ENCODE measurements at places on chromosomes 2 and 18.

DNA sequence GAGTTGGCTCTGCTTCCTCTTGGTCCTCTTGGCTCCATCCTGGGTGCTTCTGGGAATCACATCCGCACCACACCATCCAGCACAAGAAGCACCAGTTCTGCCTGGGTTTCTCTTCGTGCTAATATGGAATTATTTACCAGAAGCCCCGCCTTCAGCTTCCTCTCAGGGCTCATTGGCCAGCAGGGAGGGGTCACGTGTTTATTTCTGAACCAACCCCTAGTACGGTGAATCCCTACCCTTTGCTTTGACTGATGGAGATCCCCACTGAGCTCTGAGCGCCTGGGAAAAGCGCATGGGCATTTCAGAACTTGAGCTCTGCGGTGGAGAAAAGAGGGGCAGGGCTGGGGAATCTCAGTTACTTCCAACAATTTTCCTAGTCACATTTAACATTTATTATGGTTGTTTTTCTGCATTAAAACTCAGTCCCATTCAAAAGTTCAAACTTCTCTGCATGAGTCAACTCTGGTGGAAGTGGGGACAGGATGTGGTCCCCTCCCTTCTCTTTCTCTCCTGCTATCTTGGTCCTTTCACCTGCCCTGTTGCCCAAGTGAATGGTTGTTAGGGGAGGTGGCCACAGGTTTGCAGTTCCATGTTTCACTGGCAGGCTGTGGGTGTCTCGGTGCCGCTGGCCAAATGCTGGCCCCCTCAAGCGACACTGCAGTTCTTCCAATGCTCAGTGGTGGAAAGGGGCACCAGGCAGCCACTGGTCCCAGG, 76.4 kb upstream of the TTC39C start:
- DNase-seq = no peak

DNA sequence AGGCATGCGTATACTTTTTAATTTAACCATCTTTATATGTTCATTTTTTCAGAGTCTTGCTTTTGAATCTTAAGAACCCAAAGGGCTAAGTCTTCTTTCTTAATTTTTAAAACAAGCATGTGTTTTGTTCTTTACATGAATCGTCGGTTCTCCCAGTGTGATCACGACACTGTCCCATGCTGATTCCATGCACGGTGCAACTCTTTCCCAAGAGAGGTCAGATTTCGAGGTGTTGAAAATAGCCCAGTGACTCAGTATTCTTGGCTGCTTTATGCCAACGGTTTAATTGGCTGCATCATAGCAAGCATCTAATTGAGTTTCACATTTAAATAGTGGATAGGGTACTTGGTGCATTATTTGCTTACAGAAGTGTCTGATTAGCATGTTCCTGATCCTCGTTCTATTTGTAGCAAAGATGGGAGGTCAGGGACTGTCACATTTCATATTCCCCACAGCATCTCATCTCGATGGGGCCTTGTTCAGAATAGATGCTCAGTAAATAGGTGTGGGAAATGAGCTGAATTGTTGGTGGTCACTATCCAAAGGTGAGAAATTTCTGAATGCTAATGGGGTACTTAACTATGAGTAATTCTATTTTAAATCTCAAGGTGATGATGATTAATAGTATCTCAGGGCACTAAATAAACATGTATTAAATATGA, 2.8 kb downstream of the NPAS2 start:
- no peak for DNase-seq

GRCh38 chr2:980176-980575, 29.5 kb downstream of the SNTG2 start:
- DNase-seq = no peak

GRCh38 chr2:105376789-105377240, 22.0 kb downstream of the FHL2 start:
- DNase-seq = no peak

GRCh38 chr2:38981670-38982357, 92.1 kb downstream of the ARHGEF33 start:
- DNase-seq = no peak

- no peak for DNase-seq
These were observed 100.3 kb downstream of the FEZ2 start for GRCh38 chr2:36497570-36498163.

GRCh38 chr2:241772063-241772499, 4.5 kb upstream of the GAL3ST2 start:
- DNase-seq = no peak

- no peak for DNase-seq
These were observed 75.7 kb downstream of the ADD2 start for GRCh38 chr2:70692256-70692655.

- no peak for DNase-seq
These were observed 228.6 kb downstream of the SETBP1 start for GRCh38 chr18:44909191-44909719.
